Suprapubic skin (tissue), 4 donors: ENCODE measurements at places on chromosomes 16 and 17.

GRCh38 chr16:85632709-85633437 is 19.8 kb downstream of the GSE1 start:
- H3K27me3 ChIP-seq: no peaks in the 10 kb centered on the region
- peaks cover 7% of the 10 kb centered on the region for H3K36me3 ChIP-seq
- H3K4me3 ChIP-seq: no peak overlapping the region
- DNase-seq: no peak
- peaks cover 32% of the 10 kb centered on the region for H3K4me1 ChIP-seq

DNA sequence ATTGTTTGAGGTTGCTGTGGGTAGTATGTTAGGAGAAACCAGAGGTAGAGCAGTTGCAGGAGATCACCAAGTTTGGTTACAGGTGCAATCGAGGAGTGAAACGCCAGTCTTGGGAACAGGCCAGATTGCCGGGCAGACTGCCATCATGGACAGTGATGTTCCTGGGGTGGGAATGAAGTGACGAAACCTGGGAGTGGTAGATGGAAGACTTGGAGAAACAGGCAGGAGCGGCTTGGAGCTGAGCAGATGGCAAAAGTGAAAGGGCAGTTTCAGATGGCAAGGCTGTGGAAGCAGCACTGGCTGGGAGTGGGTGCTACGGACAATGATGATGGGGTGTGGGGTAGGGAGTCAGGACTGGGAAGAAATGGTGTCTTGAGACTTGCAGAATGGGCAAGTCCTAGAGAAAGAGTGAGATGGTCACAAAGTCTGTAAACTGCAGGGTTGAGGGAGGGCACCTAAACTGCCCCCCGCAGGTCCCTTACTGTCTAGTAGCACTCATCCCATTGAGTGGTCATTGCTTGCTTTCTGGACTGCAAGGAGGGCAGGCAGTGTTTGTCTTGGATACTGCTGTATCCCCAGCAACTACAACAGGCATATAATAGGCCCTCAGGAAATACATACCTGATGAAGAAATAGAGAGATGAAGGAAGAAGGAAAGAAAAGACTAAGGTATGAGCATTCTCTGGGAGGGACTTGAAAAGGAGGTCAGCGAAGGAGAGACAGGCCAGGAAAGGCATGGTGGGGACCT is 29.5 kb upstream of the ULK2 start:
- no peak overlapping the region for H3K4me3 ChIP-seq
- H3K27ac ChIP-seq: no peak overlapping the region
- H3K27me3 ChIP-seq: no peaks in the 10 kb centered on the region
- peaks cover 10% of the 10 kb centered on the region for H3K36me3 ChIP-seq

- DNase-seq: no peak
- H3K4me3 ChIP-seq: no peak overlapping the region
- peaks cover 33% of the 10 kb centered on the region for H3K4me1 ChIP-seq
- no peaks in the 10 kb centered on the region for H3K27me3 ChIP-seq
Observed at GRCh38 chr17:57999496-58000017, 7.5 kb downstream of the SRSF1 start.

DNA sequence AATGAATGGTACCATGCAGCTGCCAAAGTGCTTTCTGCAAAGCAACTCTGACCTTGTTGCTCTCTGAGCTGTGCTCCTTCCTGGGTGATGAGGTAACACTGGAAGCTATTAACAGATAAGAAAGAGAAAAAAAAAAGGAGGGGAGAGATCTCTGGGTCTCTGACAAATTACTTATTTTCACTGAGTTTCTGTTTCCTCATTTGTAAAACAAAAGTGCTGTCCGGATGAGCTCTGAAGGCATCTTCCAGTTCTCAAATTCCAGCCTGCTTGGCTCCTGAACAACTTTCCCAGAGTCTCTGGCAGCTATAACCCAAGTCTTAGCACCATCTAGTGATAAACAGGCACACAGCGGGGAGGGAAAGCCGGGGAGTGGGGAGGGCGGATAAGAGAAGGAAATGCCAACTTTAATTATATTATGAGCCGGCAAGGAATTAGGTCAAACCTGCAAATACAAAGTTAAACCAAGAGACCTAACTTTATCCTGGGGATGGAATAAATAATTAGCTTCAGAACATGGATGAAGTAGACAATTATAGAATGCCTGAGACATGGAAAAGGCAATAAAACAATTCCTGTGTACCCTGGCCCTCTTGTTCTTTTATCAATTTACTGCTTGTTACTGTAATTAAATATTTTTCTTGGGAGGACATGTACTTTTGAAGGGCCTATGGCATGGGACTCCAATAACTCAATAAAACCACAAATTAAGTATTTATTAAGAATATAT is 61.3 kb upstream of the KIFC3 start:
- H3K27ac ChIP-seq: no peak overlapping the region
- H3K4me3 ChIP-seq: no peak overlapping the region
- H3K27me3 ChIP-seq: no peaks in the 10 kb centered on the region
- no peaks in the 10 kb centered on the region for H3K36me3 ChIP-seq
- peak; percentile 82 for DNase-seq

DNA sequence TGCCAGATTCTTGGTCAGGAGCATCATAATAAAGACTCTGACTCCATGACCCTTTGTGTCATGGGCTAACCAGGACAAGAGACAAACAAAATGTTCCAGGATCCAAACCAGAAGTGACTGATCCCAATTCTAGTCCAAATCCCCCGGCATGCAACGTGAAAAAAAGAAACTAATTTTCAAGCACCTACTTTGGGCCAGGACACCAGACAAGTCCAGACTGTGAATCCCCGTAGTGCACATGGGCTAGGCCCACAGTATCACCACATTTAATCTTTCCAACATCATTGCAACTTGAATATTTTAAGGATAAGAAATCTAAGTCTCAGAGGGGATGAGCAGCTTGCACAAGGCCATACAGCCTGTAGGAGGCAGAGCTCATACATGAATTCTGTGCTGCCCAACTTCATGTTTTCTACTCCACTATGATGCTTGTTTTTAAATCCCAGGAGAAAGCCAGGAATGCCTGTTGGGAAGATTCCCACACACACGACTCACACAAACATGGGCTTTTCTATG is 365.7 kb downstream of the NPIPA8 start:
- peak overlapping the region; percentile 83 for H3K27ac ChIP-seq
- no peak for DNase-seq
- H3K36me3 ChIP-seq: no peaks in the 10 kb centered on the region
- H3K4me1 ChIP-seq: peaks cover 28% of the 10 kb centered on the region
- no peaks in the 10 kb centered on the region for H3K27me3 ChIP-seq

DNA sequence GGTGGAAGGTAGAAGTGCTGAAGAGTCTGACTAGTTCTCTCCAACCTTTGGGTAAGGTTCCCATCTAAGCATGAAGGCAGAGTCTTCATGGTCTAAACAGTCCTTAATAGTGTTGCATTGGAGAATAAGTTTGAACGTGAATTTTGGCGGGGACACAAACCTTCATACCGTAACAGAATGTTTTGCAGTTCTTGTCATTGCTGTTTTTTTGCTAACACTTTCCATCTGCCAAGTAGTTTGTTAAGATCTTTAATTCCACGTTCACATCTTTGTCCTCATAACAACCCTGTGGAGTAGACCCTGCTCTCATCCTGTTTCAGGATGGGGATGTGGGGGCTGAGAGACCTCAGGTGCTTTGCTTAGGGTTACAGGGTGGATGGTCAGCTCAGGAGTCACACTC is 936.9 kb upstream of the EEF2KMT start:
- DNase-seq: no peak
- no peak overlapping the region for H3K4me3 ChIP-seq
- H3K4me1 ChIP-seq: no peaks in the 10 kb centered on the region
- no peak overlapping the region for H3K27ac ChIP-seq
- no peaks in the 10 kb centered on the region for H3K27me3 ChIP-seq
- no peaks in the 10 kb centered on the region for H3K36me3 ChIP-seq

DNA sequence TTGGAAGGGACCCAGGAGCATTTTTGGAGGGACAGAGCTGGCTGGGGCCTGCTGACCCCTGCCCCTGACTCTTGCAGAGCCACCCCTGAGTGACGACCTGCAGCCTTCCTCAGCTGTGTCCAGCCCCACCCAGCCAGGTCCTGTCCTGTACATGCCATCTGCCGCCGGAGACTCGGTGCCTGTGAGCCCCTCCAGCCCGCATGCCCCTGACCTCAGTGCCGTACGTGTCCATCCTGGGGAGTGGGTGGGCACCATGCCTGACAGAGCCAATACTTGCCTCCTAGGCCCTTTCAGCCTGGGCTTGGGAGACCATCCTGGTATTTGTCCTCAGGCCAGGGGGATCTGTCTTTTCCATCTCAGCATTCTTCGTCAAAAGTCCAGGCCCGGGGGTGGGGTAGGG is 27.5 kb downstream of the UNC13D start:
- H3K27ac ChIP-seq: no peak overlapping the region
- no peak overlapping the region for H3K4me3 ChIP-seq
- no peak for DNase-seq
- H3K4me1 ChIP-seq: peaks cover 21% of the 10 kb centered on the region
- H3K36me3 ChIP-seq: peaks cover 85% of the 10 kb centered on the region
- no peaks in the 10 kb centered on the region for H3K27me3 ChIP-seq

DNA sequence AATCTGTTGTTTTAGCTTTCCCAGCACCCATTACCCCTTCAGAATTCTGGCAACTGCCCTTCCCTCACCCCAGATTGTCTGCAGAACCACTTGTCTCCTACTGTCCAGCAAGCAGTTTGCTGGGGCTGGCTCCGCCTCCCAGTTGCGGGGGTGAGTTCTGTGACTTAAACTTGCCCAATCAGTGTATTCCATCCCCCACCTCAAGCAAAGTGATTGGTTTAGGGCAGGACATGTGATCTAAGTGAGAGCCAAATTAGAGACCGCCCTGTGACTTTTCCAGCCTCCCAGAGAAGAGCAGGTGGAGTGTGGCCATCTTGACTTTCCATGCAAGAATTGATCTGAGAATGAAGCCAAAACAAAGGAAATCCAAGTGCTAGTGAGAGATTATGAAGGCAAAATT is 22.7 kb upstream of the SRCIN1 start:
- H3K27ac ChIP-seq: no peak overlapping the region
- H3K27me3 ChIP-seq: peaks cover 3% of the 10 kb centered on the region
- H3K4me1 ChIP-seq: no peaks in the 10 kb centered on the region
- no peak overlapping the region for H3K4me3 ChIP-seq
- DNase-seq: peak; percentile 21

DNA sequence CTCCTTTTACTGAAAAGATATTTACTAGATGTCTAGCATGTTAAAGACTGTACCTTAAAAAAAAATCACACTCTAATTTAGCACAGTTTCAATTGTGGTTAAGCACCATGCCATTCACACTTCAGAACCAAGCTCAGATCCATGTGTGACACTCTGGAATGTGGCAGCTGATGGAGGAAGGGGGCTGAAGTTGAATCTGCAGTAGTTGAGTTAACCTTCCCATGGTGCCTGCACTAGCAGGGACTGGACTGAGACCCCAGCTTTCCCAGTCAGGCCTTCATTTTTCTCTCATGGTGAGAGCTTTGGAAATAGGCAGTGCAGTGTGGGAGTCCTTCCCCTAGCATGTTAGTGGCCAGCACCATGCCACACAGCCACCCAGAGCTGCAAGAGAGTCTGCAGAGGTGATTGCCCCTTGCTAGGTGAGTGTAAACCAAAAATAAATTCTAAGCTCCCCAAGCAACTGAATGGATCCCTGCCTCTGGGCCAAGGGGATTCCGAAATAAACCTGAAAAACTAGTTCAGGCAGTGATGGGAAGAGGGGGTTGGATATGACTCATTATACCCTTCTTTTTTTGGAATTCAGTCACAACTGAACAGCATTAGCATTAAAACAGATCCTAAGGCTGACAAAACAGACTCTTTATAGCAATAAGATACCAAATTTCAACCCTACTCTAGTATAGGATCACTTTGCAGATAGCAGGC is 208.5 kb downstream of the WWOX start:
- H3K4me1 ChIP-seq: peaks cover 9% of the 10 kb centered on the region
- no peak for DNase-seq
- no peak overlapping the region for H3K27ac ChIP-seq
- H3K36me3 ChIP-seq: no peaks in the 10 kb centered on the region
- no peak overlapping the region for H3K4me3 ChIP-seq

DNA sequence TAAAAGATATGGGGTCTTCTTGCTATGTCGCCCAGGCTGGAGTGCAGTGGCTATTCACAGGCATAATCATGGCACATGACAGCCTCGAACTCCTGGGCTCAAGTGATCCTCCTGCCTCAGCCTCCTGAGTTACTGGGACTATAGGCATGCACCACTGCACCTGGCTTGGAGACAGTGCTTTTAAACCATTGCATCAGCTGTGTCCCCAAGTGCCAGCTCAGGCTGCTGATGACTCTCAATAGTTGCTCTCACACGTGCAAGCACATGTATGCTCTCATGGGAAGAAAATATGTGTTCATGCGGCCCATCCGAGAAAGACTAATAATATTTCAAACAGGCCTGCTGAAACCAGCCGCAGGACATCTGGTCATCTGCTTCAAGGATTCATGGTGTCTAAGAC is 8.8 kb downstream of the CCL16 start:
- H3K4me3 ChIP-seq: no peak overlapping the region
- peaks cover 3% of the 10 kb centered on the region for H3K4me1 ChIP-seq
- H3K36me3 ChIP-seq: no peaks in the 10 kb centered on the region
- no peak overlapping the region for H3K27ac ChIP-seq
- no peaks in the 10 kb centered on the region for H3K27me3 ChIP-seq

DNA sequence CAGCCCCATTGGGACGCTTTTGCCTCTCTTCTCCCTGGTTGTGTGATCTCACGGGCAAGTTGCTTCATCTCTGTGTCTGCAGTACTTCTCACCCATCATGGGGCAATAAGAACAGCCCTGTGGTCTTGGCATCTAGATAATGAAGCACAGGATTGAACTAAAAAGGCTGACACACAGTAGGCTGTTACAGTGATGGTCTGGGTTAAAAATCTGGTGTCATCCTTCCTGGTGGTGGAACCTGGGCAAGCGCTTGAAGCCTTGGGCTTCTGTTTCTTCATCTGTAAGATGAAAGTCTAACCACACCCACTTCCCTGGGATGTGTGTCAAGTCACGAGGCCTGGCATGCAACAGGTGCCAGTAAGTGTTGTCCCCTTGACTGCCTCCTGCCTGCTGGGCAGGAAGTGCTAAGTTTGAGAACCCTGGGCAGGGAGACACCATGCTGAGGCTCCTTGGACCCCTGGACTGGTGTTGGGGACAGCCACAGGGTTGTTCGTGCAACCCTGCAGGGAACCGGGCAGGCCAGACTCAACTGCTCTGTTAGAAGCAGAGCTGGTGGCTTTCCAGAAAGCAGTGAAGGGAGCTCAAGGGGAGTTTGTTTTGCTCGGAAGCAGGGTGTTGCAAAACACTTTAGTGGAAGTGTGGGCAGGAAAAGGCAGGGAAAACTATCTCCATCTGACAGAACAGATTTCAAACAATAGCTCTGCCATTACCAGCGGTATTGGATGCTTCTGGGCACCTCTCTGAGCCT is 5.9 kb upstream of the MAP2K3 start:
- no peak overlapping the region for H3K27ac ChIP-seq
- DNase-seq: no peak
- no peaks in the 10 kb centered on the region for H3K36me3 ChIP-seq
- H3K27me3 ChIP-seq: no peaks in the 10 kb centered on the region
- H3K4me1 ChIP-seq: peaks cover 47% of the 10 kb centered on the region

- no peak for DNase-seq
- no peaks in the 10 kb centered on the region for H3K27me3 ChIP-seq
- H3K4me3 ChIP-seq: no peak overlapping the region
- H3K36me3 ChIP-seq: peaks cover 4% of the 10 kb centered on the region
- H3K27ac ChIP-seq: no peak overlapping the region
- peaks cover 8% of the 10 kb centered on the region for H3K4me1 ChIP-seq
Observed at GRCh38 chr16:50706250-50706649, 12.8 kb downstream of the NOD2 start.
